ENCODE measurements at places on chromosomes 5 and 9.

GRCh38 chr5:56310711-56311204, 77.6 kb upstream of the ANKRD55 start:
- no peak for DNase-seq

DNA sequence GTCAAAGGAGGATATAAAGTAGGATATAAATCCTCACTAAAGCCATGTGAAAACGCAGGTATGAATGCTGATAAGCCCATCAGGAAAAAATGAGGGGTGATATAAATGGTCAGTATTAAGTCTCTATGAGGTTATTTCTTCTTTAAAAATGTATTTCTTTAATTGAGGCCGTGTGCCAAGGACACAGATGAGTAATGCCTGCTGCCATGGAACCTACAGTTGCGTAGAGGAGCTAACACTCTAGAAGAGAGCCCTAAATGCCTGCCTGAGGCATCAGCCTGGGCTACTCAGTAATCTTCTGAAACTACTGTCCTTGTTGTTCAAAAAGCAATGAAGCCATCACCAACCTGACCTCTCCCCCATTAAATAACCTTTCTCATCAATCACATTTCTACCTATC, 84.9 kb downstream of the KLHL3 start:
- DNase-seq, result no peak

DNA sequence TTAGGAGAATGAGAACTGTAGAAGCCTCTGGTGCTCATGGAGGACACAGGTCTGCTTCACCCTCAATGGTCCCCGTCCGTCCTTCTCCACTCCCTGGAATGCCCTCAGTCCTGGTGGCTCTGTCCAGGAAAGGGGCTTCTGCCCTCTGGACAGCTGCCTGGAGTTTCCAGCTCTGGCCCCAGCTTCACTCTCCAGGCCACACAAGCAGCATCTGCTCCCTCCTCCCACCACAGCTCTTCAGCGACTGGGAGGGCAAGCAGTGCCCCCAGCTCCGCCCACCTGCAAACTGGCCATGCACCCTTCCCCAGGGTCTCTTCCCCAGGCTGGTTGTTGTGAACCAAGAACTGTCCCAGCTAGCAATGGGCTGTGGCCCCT, 4.7 kb downstream of the SARDH start:
- no peak for DNase-seq

DNA sequence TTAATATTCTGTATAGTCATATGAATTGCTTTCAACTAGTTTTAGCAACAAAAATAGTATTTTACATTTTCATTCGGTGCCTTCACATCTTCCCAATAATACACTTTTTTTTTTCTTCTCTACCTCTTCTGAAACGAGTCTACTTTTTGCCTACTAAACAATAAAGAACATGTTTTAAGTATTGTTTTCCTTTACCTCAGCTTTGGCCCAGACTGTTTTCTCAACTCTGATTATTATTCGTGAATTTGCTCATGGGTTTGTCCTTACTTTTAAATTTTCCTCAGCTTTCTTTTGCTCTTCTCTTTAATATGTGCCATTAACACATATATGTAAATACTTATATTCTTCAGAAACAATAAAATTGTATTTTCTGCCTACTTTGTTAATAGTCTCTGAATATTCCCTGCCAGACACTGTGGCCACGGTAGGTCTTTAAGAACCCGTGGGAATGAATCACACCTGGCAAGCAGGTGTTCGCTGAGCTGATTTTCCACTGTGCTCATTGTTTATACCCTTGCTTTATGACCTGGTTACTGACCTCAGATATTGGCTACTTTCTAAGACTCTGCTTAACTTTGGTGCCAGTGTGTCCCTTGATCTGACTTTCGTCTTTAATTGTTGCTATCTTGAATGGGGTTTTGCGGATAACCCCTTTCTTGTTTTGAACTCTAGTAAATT, 49.1 kb downstream of the FAM170A start:
- DNase-seq, result no peak

DNA sequence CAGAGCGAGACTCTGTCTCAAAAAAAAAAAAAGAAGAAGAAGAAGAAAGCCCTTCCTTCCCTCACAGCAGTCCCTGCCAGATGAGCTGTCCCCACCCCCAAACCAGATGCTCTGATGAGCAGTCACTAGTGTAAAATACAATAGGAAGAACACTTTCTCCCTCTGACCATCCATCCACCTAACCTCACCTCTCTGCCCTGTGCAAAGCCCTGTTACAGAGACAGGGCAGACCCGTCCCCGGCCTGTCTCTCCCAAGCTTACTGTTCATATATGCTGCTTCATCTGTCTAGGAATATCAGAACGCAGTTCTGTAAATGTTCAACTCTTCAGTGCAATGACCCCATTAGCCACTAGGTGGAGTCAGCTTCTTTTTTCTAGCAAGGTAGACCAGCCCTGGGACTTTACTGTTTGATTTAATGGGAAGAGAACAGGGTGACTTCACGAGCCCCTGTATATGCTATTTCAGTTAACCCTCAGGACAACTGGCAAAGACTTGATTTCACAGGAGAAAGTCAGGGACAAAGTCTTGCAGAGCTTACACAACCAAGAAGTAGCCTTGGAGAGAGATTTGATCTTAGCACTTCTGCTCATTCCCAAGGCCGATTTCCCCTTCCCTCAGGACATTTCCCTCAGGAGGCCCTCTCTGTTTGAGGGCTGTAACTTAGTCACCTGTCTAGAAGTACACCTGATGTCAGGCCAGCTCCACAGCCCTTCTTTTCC, 14.9 kb upstream of the FGFR4 start:
- DNase-seq, result peak; percentile 19

DNA sequence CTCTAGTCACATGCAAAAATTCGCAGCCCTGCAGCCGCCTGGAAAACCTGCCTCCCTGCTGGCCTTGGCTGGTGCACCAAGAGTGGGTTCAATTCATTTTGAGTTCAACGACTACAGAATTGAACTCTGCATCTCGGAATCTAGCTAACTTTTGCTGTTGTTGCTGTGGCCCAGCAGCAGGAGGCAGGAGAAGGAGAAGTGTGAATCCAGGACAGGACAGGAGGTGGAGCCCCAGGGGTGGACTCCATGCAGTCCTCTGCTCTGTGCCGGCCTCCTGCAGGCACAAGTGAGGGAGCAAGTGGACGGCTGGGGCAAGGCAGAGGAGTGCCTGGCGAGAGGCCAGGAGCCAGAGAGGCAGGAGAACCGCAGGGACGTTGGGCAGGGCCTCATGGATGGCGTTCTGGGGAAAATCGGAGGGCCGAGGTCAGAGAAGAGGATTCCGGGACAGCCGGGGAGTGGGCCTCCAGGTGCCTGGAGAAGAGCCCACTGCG, 214.2 kb downstream of the FANCC start:
- DNase-seq, result no peak
